ENCODE measurements at places on chromosomes 7 and 10.

- no peak for DNase-seq
Observed at GRCh38 chr7:28606421-28606820, 194.1 kb downstream of the CREB5 start.

DNA sequence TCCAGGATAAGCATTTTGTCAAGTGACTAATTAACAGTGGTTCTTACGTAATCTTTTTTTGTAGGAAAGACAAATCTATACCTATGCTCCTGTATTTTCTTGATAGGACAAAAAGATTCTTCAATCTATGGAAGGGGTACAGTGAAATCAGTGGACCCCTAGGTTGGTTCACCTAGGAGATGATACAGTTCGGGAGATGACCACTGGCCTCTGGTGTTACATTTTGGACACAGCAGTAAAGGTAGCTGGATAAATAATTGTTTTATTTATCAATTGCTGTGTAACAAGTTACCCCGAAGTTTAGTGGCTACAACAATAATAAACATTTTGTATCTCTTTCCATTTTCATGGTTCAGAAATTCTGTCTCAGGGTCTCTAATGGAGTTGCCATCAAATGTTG, 288.2 kb upstream of the MAGI2 start:
- no peak for DNase-seq

DNA sequence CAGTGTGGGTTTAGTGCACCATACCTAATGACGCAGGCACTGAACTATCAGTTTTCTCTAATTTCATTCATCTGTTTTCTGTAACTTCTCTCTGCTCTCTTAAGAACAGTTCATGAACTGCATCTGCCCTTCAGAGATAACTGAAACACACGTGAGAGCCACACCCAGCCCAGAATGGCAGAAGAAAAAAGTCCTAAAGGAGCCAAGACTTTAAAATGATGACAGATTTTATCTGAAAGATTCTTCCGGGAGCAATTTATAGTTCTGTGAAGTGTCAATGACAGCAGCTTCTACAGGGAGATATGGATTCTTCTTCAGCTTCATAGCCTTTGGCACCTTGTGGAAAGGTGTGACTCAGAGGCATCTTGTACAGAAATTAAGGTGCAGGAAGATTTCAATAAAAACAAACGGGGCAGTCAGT, 211.5 kb upstream of the SLC26A5 start:
- no peak for DNase-seq

DNA sequence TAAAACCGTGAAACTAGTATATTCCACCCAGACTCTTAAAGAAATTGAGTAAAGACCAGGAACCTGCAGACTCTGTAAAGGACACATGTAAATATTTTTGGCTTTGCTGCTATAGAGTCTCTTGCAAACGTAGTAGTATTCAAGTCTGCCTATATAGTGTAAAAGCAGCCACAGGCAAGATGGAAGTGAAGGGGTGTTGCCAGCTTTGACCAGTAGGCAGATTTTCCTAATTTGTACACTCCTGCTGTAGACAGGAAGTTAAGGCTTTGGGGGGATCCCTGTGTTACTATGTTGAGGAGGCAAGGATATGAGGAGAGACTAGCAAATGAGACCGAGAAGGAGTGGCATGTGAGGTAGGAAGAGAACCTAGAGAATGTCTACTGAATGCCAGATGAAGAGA, 27.7 kb downstream of the WAC start:
- DNase-seq, result no peak

DNA sequence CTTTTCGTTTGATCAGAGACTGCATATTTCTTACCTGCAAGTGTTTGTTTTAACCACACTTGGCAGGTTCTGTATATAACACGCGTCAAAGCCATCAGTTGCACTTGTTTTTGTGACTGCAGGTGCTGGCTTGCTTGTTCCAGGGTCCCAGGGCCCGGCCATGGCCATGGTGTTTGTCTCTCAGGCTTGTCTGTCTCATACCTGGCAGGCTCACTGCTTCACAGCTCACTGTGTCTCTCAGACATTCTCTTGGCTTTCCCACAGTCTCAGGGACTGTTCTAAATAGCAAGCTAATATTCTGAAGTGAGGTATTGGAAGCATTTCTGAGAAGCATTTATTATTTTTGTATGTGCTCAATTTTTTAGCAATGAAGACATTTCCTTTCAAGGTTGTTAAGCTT, 46.9 kb downstream of the GPR141 start:
- DNase-seq, result no peak

All from skeletal muscle cell (primary cell).